Thoracic aorta (tissue), 2 donors: ENCODE measurements at places on chromosomes 5 and 9. TPM values are rescaled to one million over a fixed set of nuclear protein-coding genes. Genes with fewer than 3 reads are reported as not detected.

FAM163B gene
- total RNA-seq, result not detected

ZNF484 gene
- total RNA-seq, result 13.9 TPM

TLR4 gene
- total RNA-seq, result 94.5 TPM

GPR21 gene
- total RNA-seq, result 6.4 TPM

LECT2 gene
- total RNA-seq, result not detected

FOXD4L4 gene
- total RNA-seq, result not detected

- no peak for DNase-seq
Measured at GRCh38 chr9:108040783-108041182, 551.2 kb upstream of the KLF4 start.

GRCh38 chr5:132495667-132496190, 5.2 kb upstream of the IRF1 start:
- DNase-seq, result peak; percentile 69

- no peak for DNase-seq
Measured at GRCh38 chr5:134944630-134945029, 23.1 kb upstream of the CATSPER3 start.

GRCh38 chr9:100473276-100474081, 530 bp downstream of the TMEFF1 start:
- no peak for DNase-seq

- DNase-seq, result no peak
Measured at GRCh38 chr5:118968925-118969375, 19.4 kb downstream of the DTWD2 start.

DNA sequence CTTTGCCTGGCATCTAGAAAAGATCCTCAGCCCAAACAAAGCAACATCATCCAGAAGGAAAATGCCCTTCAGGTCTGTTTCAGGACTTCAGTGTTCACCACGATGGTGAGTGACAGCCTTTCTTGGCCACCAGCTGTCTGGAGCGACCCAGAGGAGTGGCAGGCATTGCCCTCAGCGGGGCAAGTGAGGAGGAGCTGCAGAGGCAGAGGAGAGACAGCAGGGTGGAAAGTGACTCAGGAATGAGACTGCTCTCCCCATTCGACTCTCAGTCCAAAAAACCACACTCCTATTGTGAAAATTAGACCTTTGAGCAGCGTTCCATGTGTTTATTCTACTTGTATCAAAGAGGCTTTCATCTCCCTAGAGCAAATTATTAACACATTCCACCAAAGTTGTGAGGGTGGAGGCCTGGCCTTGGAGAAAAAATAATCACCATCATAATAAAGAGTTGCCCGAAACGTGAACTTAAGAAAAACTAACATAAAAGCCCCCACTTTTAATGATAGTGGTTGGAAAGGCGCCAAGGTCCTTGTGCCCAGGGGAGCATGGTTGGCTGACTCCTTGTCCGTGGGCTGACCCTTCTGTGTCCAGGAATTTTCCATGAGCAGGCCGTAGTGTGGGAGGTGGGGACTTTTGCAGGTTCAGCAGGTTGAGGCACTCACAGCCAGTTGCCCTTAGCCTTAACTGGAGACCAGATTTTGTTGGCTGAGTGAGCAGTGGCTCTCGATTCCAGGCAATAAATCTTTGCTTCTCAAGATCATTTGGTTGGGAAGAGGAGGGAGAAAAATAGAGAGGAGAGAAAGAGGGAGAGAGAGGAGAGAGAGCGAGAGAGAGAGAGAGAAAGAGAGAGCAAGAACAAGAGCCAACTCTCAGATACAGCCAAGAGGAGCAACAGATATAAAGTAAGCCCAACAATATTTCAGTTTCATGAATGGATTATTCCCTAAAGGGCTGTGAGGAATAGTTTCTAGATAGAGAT, 125.9 kb upstream of the ANKRD55 start:
- no peak for DNase-seq

- DNase-seq, result no peak
Measured at GRCh38 chr5:113124265-113124664, 147.7 kb downstream of the DCP2 start.

GRCh38 chr9:112175796-112176315, 759 bp upstream of the SUSD1 start:
- DNase-seq, result no peak

GRCh38 chr5:126925482-126925881, 104.9 kb downstream of the MARCHF3 start:
- DNase-seq, result no peak
